ENCODE measurements at places on chromosomes 5 and 9. TPM values are rescaled to one million over a fixed set of nuclear protein-coding genes. Genes with fewer than 3 reads are reported as not detected.

DNA sequence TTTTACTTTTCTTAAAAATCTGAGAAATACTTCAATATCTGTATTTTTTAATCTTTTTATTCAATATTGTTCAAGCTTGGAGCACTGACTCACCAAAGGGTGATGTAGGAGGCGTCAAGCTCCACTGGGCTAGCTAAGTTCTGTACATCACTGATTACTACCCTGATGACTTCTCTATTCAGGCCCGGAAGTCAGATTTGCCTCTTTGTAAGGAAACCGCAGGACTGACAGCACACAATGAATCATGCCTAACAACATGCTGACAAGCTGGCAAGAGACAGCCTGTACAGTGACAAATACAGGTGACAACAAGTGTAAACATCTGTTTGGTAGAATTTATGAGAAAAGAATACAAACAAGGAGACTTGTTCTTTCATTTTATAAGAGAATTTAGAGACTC, 627.9 kb upstream of the RORB start:
- DNase-seq = no peak

The GABRG2 gene
- total RNA-seq = not detected

- no peak for DNase-seq
These were observed 205.6 kb downstream of the DENND1A start for GRCh38 chr9:123724211-123724796.

The HTR1A gene
- not detected for total RNA-seq

DNA sequence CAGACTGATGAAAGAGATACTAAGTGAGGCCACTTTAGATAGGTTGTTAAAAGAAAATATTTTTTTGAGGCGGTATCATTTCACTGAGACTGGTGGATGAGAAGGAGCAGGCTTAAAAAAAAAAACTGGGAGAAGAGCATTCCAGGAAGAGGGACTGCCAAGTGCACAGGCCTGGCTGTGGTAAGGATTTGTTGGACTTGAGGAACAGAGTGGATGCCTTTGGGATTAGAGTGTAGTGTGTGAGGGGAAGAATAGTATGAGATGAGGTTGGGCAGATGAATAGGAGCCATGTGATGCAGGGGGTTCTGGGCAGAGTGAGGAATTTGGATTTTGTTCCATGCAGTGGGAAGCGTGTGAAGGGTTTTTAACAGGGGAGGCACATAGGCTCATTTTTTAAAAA, 57.9 kb downstream of the PBX3 start:
- DNase-seq = no peak

DNA sequence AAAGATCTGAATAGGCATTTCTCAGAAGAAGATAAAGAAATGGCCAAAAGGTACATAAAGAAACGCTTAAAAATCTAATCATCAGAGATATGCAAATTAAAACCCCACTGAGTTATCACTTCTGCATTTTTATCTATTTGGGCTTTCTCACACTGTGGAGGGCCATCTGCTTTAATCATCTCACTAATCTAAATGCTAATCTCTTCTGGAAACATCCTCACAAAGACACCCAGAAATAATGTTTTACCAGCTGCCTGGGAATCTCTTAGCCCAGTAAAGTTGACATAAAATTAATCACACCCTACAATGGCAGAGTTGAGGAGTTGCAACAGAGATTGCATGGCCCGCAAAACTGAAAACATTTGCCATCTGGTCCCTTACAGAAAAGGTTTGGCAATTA, 407.9 kb upstream of the CYLC2 start:
- no peak for DNase-seq

The GABRP gene
- 52.4 TPM for total RNA-seq

The SEMA6A gene
- 40.3 TPM for total RNA-seq

- DNase-seq = no peak
These were observed 30.6 kb downstream of the BAAT start for GRCh38 chr9:101354143-101354764.

GRCh38 chr5:169273451-169273850, 27.5 kb downstream of the SLIT3 start:
- DNase-seq = no peak

The TSLP gene
- total RNA-seq = 1.6 TPM

DNA sequence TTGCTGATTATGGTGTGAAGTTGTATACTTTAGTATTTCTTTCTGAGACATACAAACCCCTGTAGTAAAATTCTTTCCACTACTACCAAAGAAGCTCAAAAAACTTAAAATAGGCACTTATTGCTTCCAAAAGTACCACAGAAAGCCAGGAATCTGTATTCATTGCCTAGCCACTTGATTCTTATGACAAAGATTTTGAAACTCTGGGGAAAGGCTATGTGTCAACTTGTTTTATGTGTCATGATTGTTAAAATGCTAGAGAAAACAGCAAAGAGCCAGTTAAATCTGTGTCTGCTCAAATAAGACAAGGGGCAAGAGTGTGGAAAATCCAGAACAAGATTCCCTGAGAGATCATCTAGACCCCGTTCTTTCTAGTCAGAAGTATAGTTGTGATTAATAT, 6.0 kb downstream of the KIF2A start:
- no peak for DNase-seq

DNA sequence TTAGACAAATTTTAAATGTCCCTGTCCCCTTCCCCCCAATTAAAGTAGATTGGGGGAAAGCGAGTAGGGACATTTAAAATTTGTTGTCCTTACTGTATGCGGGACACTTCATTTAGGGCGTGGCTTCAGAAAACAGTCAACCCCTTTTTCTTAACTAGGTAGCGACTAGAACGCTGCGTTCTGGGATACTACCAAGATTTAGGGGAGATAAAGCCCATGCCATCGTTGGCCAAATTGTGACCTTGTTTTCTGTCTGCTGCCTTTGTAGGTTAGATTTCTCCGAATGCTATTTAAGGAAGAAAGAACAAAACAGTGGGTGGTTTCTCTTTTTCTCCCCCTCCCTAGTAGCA, 1.2 kb downstream of the CKS2 start:
- DNase-seq = no peak

DNA sequence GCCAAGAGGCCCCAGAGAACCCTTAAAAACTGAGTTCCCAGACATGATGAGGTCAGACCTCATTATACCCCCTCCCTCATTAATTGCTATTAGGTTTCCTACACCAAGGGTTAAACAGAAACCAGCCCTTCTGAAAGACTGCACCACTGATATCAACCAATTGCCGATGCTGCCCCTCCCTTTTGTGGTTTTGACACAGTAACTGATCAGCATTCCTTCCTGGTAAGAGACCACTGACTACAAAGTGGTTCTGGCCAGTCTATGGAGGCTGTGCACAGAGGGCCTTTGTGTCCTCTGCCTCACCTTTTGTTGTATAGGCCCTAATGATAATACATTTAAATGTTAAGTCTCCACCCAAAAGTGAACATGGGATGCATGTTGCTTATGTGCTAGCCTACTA, 201.5 kb downstream of the FRMD3 start:
- DNase-seq = no peak

GRCh38 chr9:68577774-68578591, 37.3 kb upstream of the TMEM252 start:
- no peak for DNase-seq

- DNase-seq = no peak
These were observed 255.8 kb downstream of the SLCO4C1 start for GRCh38 chr5:102040326-102040725.

DNA sequence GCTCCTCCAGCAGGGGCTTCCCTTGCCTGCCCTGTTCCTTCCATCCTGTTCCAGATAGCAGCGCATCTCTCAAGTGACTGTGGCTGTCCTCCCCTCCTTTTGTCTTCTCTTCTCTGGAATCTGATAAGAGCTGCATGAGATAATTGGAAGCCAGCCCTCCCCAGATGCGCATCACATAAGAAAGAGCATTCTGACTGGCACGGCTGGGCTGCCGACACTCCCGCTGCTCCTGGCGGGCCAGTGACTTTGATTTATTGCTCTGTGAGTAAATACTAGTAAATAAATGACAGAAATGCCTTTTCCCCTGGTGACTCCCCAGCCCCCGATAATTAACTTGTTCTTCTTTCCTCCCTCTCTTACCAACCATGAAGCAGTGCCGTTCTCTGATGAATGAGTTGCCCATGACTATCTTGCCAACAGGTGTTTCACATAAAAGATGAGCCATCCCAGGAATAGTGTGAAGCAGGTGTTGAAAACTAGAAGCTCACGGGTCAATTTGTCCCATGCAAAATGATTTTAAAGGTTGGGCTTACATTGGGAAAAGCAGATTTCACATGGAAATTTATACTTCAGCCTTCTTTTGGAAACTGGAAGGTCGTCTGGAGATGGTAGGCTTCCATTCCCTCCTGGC, 212.3 kb downstream of the ERCC6L2 start:
- DNase-seq = no peak

The HMGXB3 gene
- total RNA-seq = 57.7 TPM

The ACOT12 gene
- not detected for total RNA-seq

DNA sequence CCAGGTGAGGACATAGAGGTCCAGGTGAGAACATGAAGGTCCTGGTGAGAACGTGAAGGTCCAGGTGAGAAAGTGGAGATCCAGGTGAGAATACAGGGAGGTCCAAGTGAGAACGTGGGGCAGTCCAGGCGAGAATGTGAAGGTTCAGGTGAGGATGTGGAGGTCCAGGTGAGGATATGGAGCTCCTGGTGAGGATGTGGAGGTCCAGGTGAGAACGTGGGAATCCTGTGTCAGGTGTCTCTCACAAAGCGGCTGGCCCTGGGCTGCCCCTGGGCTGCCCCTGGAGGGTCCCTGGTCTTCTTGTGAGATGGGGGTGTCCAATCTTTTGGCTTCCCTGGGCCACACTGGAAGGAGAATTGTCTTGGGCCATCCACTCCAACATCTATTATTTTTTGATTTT, 133.4 kb downstream of the MRPL36 start:
- peak; percentile 13 for DNase-seq

GRCh38 chr5:30539004-30539634, 654.4 kb upstream of the CDH6 start:
- no peak for DNase-seq

- no peak for DNase-seq
These were observed 5.6 kb downstream of the KLHL3 start for GRCh38 chr5:137730336-137730735.

DNA sequence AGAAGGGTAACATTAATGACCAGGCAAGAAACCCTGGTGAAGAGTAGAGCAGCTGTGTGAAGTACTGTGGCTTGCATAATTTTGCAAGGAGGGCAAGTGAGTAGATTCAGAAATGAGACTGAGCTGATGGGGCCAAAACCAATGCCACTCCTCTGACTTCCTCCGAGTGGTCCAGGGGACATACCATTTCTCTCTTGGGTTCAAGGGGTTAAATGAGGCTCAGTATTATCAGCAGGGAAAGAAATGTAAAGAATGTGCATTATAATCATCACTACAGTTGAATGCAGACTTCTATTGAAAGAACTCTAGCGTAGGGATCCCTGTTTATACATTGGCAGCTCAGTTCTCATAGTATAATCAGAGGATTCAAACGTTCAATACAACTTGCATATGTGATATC, 9.9 kb downstream of the POLR3G start:
- DNase-seq = no peak

GRCh38 chr5:35303152-35303551, 72.9 kb upstream of the PRLR start:
- DNase-seq = no peak

DNA sequence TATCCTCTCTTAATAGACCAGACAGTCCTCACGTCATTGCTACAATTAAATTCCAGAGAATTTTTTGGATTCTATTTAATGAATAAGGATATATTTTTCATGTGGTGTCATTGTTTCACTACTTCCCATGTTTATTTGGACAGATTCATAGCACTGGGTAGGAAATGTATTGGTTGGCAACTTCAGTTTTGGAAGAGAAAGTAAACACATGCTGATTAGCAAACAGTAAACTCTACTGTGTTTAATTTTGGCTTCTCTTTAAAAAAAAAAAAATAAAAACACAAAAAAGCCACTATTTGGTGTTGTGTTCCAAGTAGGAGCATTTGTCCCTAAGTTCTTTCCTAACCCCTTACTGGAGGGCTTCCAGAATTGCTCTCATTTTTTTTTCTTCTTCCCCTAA, 77.3 kb downstream of the NFIB start:
- no peak for DNase-seq

DNA sequence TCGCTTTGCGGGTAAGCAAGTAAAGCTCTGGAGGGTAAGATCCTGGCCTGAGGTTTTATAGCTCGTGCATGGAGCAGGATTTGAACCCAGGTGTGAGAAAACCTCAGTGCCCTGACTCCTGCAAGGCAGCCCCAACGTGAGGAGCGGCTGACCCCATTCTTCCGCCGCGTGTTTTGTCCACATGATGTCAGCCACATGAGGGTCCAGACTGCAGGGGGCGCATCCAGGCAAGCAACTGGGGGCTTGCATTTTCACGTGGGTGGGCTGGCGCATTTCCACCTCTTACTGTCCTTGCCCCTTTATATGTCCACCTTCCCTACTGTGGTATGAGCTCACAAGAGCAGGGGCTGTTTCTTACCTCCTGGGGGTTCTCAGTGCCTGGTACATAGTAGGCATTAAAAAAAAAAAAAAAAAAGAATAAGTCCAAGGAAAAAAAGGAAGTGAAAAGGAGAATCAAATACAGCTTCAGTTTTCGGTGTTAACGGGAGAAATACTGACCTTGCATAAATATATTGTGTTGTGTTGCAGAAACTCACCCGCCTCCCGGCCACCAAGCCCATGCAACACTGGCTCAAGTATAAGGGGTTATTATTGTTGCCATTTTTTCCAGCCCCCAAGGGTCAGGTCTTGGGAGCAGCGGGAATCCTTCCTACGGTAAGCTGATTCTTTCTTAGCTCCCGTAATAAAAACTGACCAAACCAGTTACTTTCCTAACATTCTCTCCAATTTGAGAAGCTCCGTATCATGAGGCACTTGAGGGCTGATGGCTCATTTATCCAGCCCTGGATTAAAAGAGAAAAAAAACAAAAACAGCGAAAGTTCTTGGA, 15.0 kb downstream of the TLX3 start:
- no peak for DNase-seq

- DNase-seq = no peak
These were observed 5.3 kb downstream of the SARDH start for GRCh38 chr9:133732639-133733408.

DNA sequence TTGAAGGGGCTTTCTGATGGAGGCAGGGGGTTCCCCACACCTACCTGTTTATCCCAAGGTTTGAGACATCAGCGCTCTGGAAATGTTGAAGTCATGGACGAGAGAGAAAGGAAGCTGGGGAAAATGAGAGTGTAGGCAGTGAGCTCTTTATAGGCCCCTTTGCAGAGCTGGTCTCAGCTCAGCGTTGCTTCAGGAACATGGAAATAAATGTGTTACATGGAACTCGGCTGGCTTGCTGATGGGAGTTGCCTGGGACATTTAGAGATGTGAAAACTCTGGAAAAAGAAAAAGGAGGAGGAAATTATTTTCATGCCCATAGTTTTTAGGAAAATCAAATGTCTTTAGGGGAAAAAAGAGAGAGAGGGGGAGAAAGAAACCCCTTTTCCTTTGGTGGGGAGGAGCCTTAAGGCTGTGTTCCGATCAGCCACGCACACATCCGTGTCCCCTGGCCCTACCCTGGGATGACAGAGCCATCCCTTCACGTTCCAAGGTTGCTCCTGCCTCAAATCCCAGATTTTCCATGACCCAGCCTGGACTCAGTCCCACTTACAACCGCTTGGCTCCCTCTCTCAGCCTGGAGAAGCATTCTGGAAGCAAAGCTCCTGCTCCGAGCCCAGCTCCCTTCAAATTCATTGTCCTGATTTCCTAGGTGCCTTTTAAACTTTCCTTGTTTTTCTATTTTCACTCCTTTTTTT, 78.3 kb downstream of the COL27A1 start:
- no peak for DNase-seq

The PCDHA9 gene
- total RNA-seq = 0.16 TPM

- no peak for DNase-seq
These were observed 83.4 kb downstream of the ACTL7B start for GRCh38 chr9:108772301-108772894.

The CCDC69 gene
- total RNA-seq = 97.0 TPM

The SLC1A1 gene
- 13.1 TPM for total RNA-seq

Data from breast epithelium (tissue), 4 donors.